ENCODE measurements at places on chromosomes 13 and 19. TPM values are rescaled to one million over a fixed set of nuclear protein-coding genes. Genes with fewer than 3 reads are reported as not detected.

Gene S1PR4
- not detected for total RNA-seq

Gene ERCC5
- 33.8 TPM for total RNA-seq

Gene WIZ
- total RNA-seq = 16.9 TPM

Gene ZNF534
- not detected for total RNA-seq

Gene ABCA7
- total RNA-seq = 13.5 TPM

Gene NPAS1
- 0.37 TPM for total RNA-seq

Measured in M059J (cell line).